Heart right ventricle (tissue), 16 donors: ENCODE measurements at places on chromosomes 12 and 14. TPM values are rescaled to one million over a fixed set of nuclear protein-coding genes. Genes with fewer than 3 reads are reported as not detected.

DNA sequence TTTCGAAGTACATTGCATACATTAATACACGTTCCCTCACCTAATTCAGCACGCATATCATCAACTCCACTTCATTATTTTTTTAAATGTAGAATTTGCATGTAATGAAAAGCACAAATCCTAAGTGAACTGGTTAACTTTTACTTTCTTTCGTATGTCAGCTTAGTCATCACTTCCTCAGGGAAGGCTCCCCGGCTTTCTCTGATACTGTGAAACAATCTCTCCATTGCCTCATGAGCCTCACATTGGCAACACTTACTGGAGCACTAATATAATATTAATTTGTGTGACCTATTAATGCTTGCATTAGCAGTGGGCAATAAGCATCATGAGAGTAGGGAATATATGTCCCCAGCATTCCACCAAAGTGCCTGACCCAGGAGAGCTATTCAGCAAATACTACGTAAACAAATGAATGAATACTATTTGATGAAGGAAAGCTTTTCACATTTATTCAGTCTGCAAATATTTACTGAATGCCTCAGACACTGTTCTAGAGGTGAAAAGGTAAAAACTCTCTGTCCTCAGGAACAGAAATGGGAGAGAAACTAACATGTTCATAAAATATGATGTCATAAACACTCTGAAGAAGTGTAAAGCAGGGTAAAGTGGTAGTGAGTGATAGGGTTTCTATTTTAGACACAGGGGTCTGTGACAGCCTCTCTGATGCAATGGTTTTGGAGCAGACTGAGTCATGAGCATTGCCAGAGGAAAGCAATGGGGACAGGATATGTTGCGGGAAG, 327.5 kb upstream of the DIO2 start:
- no peak for DNase-seq

DNA sequence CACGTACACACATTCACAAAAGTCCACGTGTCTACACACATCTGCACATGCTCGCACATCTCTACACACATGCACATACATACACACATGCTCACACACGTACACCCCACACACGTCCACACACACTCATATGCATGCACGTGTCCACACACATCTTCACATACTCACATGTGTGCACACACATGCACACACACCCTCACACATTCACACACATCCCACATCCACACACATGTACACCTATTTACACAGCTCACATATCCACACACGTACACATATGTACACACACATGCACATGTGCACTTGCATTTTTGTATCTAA, 3.6 kb downstream of the ADGRD1 start:
- no peak for DNase-seq

DNA sequence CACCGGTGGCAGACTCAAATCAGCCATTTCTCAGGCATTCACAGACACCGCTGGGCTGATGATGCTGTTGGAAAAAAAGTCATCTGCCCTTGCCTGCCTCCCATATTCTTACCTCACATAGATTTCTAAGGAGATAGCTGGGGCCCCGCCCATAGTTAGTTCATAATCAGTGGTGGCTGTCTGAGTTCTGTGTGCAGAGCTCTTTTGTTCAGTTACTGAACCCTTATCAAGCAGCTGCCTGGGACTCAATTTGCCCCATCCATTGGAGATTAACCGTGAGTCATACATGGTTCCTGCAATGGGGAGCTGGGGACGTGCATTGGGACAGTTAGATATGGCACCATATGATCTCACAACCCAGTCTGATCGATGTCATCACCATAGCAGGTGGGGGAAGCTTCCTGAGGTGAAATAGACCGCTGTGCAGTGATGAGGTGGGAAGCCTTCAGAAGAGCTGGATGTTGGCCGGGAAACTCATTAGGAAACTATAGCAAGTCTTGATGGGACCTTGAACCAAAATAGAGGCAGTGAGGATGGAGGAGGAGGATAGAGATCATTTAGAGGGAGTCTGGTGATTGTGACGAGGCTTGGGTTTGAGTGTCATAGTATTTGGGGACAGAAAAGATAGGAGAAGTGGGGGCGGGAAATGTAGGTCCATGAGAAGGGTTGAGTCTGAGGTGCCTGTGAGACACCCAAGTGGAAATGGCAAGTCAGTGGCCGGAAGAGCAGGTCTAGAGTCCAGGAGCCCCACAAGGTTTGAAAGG, 147.8 kb downstream of the GCH1 start:
- DNase-seq: no peak

DNA sequence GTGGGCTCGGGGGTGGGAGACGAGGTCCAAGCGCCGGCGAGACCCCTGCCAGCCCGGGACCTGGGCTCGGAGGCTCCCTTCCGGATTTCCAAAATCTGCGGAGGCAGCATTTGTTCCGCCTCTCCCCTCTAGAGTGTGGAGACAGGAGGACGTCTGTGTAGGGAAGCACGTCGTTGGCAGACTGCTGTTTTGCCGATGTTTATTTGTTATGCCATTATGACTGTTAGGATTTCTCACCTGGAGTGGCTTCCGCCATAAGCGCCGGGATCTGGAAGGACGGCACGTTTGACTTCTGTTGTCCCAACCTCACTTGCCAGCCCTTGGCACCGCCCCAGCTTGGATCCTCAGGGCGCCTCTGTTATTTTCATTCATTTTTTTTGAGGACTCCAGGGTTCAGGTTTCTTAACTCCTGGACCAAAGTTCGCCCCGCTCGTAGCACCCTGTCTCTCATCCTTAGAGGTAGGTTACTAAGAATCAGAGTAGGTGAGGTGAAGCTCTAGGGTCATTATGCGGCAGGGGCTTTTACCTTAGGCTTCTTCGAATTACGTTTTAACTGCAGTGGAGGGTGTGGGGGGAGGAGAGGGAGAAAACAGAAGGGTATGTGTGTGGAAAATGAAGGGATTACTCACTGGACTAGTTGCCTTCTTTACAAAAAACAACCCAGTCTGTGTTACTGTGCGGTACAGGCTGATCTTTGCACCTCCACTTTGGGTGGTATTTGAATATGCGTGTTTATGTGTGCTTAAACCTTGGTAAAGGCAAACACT, 547 bp upstream of the PYGL start:
- DNase-seq: peak; percentile 17

- DNase-seq: no peak
These were observed 13.9 kb downstream of the MYL2 start for GRCh38 chr12:110906516-110906915.

GRCh38 chr14:69242311-69243224, 17.4 kb upstream of the GALNT16 start:
- peak; percentile 72 for DNase-seq

Gene GPR68
- total RNA-seq: 0.15 TPM

Gene SERPINA5
- 0.61 TPM for total RNA-seq

Gene ANO6
- total RNA-seq: 40.4 TPM

Gene TRHDE
- total RNA-seq: 0.56 TPM

Gene FOS
- 121 TPM for total RNA-seq

Gene KLRF1
- not detected for total RNA-seq
